ENCODE measurements at places on chromosomes 12 and 14. TPM values are rescaled to one million over a fixed set of nuclear protein-coding genes. Genes with fewer than 3 reads are reported as not detected.

Gene TNFAIP2
- total RNA-seq = 51.2 TPM

Gene CCDC184
- total RNA-seq = 0.94 TPM

Gene CHGA
- 0.81 TPM for total RNA-seq

Gene PIP4P1
- 31.2 TPM for total RNA-seq

Gene SERPINA9
- total RNA-seq = not detected

Gene CLEC12A
- 40.1 TPM for total RNA-seq

Gene B4GALNT3
- 22.2 TPM for total RNA-seq

- peaks cover under 1% of the 10 kb centered on the region for H3K4me1 ChIP-seq
- H3K36me3 ChIP-seq = no peaks in the 10 kb centered on the region
- no peaks in the 10 kb centered on the region for H3K27me3 ChIP-seq
- peak; percentile 3 for DNase-seq
- no peak overlapping the region for H3K4me3 ChIP-seq
- H3K27ac ChIP-seq = no peak overlapping the region
These were observed 79.7 kb upstream of the DIO3 start for GRCh38 chr14:101481557-101481956.

- H3K27ac ChIP-seq = no peak overlapping the region
- H3K27me3 ChIP-seq = no peaks in the 10 kb centered on the region
- H3K36me3 ChIP-seq = no peaks in the 10 kb centered on the region
- no peaks in the 10 kb centered on the region for H3K4me1 ChIP-seq
- no peak for DNase-seq
These were observed 768.2 kb upstream of the ALG10B start for GRCh38 chr12:37548266-37548805.

GRCh38 chr14:31692376-31692781 is 131.2 kb downstream of the NUBPL start:
- H3K36me3 ChIP-seq = no peaks in the 10 kb centered on the region
- no peak for DNase-seq
- H3K27ac ChIP-seq = no peak overlapping the region
- H3K4me1 ChIP-seq = no peaks in the 10 kb centered on the region
- no peak overlapping the region for H3K4me3 ChIP-seq
- H3K27me3 ChIP-seq = no peaks in the 10 kb centered on the region

- H3K36me3 ChIP-seq = no peaks in the 10 kb centered on the region
- H3K4me3 ChIP-seq = no peak overlapping the region
- H3K4me1 ChIP-seq = no peaks in the 10 kb centered on the region
These were observed 261.7 kb upstream of the CRY1 start for GRCh38 chr12:107355004-107355565.

DNA sequence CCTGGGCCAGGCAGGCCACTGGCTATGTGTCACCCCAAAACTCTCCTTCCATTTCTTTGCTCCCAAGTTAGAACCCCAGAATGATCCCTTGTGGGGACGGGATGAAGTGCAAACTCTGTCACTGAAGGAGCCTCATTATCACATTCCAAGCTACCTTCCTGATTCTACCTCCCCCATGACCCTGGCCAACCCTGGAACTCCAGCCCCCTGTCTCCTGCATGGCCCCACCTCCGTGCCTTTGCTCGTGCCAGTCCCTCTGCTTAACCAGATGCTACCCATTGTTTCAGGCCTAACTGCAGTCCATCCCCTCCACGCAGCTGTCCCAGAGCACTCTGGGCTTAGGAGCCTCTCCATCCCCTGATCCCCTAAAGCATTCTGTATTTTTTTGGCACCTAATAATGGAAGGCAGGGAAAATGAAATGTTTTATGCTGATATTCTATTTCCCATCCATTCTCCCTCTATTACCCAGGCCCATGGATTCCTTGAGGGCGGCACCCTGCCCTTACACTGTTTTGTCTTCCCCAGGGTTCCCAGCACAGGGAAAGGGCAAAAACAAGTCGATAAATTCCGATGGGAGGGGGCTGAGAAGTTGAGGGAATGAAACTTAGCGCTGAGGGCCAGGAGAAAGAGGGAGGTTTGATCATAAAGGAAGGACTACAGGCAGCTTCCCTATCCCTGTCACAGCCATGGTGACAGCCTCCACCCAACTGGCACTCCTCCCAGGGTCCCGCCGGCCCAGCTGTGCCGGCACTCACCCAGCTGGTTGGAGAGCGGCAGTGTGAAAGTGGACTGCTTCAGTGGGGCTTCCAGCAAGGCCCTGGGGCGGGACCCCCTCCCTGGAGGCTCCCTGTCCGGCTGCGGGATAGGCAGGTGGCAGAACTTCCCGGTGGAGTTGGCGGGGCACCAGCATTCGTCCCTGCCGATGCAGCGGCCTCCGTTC is 58.1 kb downstream of the ISCA2 start:
- peaks cover 36% of the 10 kb centered on the region for H3K4me1 ChIP-seq
- no peaks in the 10 kb centered on the region for H3K36me3 ChIP-seq
- H3K27me3 ChIP-seq = no peaks in the 10 kb centered on the region
- no peak for DNase-seq
- no peak overlapping the region for H3K4me3 ChIP-seq

DNA sequence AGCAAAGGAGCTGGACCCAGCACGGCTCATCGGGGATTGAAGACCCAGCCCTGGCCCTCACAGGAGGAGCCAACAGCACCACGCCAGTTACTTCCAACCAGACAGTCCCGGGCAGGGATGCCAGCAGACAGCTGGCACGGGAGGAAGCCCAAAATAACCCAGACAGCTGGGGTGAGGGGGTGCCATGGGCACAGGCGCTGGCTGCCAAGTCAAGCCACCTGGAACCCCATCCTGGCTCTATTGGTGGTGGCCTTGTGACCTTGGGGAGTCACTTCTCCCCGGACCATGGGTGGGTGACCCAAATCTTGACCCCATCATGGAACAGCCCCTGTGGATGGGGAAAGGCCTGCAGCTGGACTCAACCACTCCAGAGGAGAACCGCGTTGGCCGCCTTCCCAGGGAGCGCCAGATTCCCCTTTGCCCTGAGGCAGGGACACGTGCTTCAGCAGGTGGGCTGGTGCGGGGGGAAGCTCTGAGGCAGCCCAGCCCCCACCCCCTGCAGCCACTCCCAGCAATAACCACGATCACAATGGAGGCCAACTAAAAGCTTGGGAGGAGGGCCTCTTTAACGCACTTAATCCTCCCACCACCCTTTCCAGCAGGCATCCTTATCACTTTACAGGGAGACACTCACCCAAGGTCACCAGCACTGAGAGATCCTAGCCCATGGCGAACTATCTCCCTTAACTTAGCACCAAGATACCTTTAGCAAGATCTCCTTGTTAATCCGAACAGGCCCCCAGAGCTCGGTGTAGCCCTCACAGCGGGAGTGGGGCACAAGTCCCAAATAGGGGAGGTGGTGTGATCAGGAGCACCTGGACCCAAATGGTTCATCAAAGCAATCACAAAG is 4.7 kb upstream of the RHOF start:
- peak overlapping the region; percentile 100 for H3K27ac ChIP-seq
- H3K4me1 ChIP-seq = peaks cover 63% of the 10 kb centered on the region
- peak; percentile 60 for DNase-seq
- no peaks in the 10 kb centered on the region for H3K27me3 ChIP-seq

DNA sequence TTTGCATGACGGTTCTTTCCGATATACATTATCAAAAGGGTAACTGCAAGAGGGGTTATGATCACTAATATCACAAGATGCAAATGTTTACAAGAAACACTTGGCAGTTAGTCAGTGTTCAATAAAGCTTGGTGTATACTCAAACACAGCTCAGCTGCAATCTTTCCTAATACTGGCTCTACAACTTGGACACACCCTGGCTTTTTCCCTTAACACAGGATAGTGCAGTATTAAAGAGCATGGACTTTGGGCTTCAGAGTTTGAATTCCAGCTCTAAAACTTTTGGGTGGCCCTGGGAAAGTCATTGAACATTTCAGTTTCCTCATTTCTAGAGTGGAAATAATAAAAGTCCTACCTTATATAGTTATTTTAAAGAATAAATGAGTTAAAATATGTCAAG is 107.0 kb downstream of the HECTD4 start:
- DNase-seq = no peak
- no peaks in the 10 kb centered on the region for H3K27me3 ChIP-seq
- H3K36me3 ChIP-seq = peaks cover 3% of the 10 kb centered on the region
- H3K4me3 ChIP-seq = no peak overlapping the region
- H3K4me1 ChIP-seq = no peaks in the 10 kb centered on the region
- H3K27ac ChIP-seq = no peak overlapping the region

DNA sequence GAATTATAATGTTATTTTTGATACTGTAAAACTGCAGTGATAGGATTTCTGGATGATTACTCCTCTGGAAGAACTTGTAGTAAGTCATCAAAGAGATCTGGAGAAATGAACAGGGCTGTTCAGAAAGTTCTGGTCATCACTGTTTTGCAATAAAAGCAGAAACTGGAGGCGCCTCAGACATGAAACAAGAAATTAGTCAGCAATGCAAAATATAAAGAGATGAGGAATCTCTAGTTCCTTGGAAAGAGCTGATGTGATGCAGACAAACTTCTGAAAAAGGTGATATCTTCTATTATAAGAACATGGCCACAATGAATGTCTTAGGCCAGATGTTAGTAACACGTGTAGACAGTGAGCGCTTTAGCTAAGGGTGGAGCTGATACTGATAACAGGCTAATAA is 9.5 kb downstream of the ACIN1 start:
- peaks cover 96% of the 10 kb centered on the region for H3K36me3 ChIP-seq
- no peak for DNase-seq
- no peaks in the 10 kb centered on the region for H3K27me3 ChIP-seq
- no peak overlapping the region for H3K27ac ChIP-seq
- no peak overlapping the region for H3K4me3 ChIP-seq

DNA sequence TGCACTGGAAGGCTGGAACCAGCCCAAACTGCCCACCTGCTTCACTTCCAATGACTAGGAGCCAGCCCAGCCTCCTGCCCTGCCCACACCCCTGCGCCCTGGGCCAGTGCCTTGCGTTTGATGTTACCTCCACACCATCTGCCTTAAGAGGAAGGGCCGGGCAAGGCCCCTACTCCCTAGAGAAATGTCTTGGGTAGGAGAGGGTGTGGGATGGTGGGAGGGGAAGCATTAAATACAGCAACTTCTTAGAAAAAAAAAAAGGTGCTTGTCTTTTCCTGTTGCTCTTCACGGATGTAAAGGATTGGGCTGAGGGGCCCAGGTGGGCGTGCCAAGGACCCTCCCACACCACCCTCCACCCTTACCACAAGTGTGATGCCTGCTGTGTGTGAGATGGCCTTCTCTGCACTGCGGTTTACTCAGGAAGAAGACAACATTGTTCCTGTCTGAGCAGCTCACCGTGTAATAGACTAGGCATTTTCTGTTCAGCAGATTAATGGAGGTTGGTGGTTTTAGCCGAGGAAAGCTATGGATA is 99.9 kb downstream of the NINJ2 start:
- no peaks in the 10 kb centered on the region for H3K27me3 ChIP-seq
- peaks cover 17% of the 10 kb centered on the region for H3K4me1 ChIP-seq
- peak overlapping the region; percentile 53 for H3K27ac ChIP-seq
- H3K36me3 ChIP-seq = no peaks in the 10 kb centered on the region
- peak overlapping the region; percentile 33 for H3K4me3 ChIP-seq

DNA sequence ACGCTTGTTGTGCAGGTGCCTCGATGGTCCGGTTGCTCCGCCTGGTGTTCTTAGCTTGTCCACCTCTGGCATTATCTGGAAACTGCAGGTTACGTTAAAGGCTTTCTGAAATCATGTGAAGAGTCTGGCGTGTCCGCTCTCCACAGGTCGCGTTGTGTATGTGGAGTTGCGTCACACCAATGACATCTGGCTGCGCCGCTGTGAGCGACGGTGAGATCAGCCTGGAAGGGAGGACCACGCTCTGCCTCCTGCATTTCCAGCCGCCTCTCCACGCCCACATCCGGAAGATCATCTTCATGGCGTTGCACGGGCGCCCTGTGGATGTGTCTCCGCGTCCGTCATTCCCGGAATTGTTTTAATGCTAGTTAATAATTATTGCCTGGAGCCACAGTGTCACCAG is 50.6 kb upstream of the GALNT9 start:
- H3K4me1 ChIP-seq = no peaks in the 10 kb centered on the region
- H3K4me3 ChIP-seq = no peak overlapping the region
- DNase-seq = no peak
- H3K27me3 ChIP-seq = no peaks in the 10 kb centered on the region
- H3K36me3 ChIP-seq = no peaks in the 10 kb centered on the region

DNA sequence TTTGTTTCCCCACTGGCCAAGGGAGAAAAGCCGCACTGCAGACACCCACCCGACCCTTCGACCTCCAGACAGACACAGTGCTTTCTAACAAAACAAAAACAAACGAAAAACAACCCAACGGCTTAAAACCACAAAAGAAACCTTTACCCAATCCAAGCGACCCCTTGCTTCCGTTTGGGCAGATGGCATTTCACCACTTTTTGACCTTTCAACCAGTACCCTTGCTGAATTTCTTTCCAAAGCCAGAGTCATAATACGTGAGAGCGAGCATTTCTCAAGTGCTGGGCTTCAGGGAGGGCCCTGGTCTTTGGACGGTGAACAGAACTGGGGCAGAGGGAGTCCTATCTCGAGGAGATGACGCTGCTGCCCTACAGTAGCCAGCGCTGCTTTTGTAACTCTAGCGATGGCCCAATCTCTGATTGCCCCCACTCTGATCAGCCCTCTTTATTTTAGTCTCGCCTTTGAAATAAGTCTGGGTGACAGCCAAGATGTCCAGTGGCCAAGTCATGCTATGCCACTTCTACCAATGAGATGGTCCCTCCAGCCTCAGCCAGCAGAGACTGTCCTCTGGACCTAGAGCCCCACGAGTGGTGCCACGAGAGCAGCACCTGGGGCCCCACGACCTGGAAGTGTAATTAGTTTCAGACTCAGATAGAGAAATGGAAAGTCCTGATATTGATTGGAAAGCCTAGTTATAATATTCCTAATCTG is 21.9 kb upstream of the ADIPOR2 start:
- no peak overlapping the region for H3K4me3 ChIP-seq
- H3K27me3 ChIP-seq = no peaks in the 10 kb centered on the region
- DNase-seq = peak; percentile 72
- H3K36me3 ChIP-seq = no peaks in the 10 kb centered on the region

- H3K27ac ChIP-seq = no peak overlapping the region
- H3K36me3 ChIP-seq = no peaks in the 10 kb centered on the region
- no peak overlapping the region for H3K4me3 ChIP-seq
- DNase-seq = no peak
- H3K27me3 ChIP-seq = no peaks in the 10 kb centered on the region
- H3K4me1 ChIP-seq = no peaks in the 10 kb centered on the region
These were observed 1156.8 kb downstream of the SLC16A7 start for GRCh38 chr12:60752589-60752988.

DNA sequence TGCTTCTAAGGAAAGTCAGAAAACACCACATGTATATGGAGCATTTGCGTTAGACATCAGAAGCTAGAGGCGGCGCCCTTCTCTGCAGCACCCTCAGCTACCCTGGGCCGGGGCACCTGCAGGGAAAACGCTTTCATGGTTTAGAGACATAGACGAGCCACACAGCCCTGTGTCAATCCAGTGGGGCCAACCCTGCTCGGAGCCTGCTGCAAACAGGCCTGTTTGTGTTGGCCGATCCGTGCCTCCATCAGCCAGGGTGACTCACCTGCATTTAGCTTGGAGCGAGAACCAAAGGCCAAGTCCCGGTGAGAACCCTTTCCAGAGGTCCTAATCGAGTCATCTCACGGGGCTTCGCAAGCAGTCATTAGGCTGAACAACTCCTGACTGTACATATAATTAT is 19.5 kb upstream of the FZD10 start:
- no peaks in the 10 kb centered on the region for H3K4me1 ChIP-seq
- no peak overlapping the region for H3K27ac ChIP-seq
- no peak overlapping the region for H3K4me3 ChIP-seq
- no peaks in the 10 kb centered on the region for H3K36me3 ChIP-seq

Data from upper lobe of left lung (tissue), 6 donors.